ENCODE measurements at places on chromosomes 6 and 20.

DNA sequence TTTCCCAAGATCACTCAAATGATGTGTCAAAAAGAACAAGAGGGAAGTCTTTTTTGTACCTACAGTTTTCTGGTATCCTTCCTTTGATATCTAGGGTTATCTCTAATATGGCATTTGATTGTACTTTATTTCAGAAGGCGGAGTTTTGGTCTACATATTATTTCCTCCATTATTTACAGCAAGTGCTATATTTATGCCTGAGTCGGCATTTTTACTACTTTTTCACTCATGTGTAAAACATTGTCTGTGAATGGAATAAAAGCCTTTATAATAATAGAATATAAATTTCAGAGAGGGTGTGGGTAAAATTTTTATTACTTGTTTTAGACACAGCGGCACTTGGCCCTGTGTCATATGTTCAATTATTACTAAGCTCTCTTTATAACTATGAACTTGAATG lies 398.4 kb downstream of the BCKDHB start:
- no peak for DNase-seq

- DNase-seq: no peak
Measured at GRCh38 chr6:111585241-111585973, 20.3 kb downstream of the TRAF3IP2 start.

- no peak for DNase-seq
Measured at GRCh38 chr20:53639647-53640440, 46.2 kb upstream of the ZNF217 start.

GRCh38 chr6:96872976-96873375 lies 24.7 kb downstream of the NDUFAF4 start:
- no peak for DNase-seq

DNA sequence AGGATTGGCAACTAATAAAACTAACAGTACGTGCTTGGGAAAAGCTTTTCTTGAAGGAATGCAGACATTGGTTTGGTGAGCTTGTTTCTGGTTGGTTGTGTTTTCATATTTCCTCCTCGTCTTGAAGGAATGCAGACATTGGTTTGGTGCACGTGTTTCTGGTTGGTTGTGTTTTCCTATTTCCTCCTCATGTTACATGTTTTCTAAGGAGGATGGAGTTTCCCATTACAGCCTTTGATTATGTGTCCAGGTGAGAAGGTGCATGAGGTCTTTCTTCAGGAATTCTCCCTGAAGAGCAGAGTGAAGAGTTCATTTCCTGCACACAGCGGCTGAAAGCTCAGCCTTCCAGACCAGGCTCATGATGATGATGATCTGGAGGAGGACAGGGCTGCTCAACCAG lies 190.6 kb downstream of the SMOC2 start:
- no peak for DNase-seq

DNA sequence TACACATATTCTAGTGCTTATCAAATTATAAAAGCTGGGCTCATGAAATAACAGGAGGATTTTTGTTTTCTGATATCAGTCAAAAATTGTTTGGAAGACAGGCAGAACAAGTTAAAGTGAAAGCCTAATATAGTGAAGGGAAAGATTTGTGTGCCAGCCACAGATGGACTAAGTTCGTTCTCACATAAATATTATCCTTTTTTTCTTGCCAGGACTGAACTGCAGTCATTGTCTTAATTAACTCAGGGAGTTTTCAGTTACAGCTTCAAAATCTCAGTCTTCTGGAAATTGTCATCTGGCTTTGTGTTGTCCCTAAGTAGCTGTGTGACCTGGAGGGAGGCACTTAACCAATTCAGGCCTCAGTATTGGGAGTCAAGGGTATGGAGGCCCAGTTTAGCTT lies 40.7 kb downstream of the PLCB4 start:
- DNase-seq: no peak

DNA sequence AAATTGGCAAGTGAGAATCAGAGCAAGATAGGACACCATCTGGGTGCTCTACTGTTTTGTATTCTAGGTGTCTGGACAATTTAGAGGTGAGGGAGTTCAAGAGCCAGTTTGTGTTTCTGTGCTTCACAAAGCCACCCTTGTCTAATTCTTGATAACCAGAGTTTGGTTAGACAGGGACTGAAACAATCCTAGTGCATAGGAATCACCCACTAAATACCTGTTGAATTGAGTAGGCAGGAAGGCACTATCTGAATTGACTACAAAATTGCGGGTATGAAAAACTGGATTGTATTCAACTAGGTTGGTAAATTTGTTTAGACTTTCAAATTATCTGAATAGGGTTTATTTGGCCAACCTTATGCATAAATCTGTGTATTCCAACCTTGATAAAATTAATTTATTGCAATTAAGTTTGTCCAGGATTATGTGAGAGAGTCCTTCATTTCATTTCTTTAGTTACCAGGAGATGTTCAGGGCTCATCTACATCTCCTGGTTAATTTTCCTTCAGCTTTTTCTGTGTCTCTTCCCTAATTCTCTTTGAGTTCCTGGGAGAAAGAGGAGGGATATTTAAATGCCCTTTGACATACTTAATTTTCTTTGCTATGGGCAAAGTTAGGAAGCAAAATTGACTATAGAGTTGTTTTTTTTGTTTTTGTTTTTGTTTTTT lies 1.7 kb downstream of the TPX2 start:
- no peak for DNase-seq

DNA sequence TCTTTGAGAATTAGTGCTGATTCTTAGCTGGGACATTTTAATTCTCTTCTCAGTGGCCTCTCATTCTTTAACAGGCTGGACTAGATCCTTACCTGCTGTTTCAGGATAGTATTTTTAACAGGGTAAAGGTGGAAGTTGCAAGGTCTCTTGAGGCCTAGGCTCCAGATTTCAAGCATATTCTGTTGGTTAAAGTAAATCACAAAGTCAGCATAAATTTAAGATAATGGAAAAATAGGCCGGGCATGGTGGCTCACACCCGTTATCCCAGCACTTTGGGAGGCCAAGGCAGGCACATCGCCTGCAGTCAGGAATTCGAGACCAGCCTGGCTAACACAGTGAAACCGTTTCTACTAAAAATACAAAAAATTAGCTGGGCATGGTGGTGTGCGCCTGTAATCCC lies 1149.0 kb downstream of the EPHA7 start:
- no peak for DNase-seq

Data from HTR-8/SVneo (cell line).